Inflammatory macrophage treated with lipopolysaccharide for 1 hour (primary cell): ENCODE measurements at places on chromosomes 12 and 14.
A peak's percentile ranks its signal among the peaks of the same experiment; 100 is the strongest.

- no peak for DNase-seq
These were observed 37.0 kb upstream of the TMEM263 start for GRCh38 chr12:106918746-106919145.

- DNase-seq = no peak
These were observed 219.7 kb upstream of the PRICKLE1 start for GRCh38 chr12:42809226-42809625.

DNA sequence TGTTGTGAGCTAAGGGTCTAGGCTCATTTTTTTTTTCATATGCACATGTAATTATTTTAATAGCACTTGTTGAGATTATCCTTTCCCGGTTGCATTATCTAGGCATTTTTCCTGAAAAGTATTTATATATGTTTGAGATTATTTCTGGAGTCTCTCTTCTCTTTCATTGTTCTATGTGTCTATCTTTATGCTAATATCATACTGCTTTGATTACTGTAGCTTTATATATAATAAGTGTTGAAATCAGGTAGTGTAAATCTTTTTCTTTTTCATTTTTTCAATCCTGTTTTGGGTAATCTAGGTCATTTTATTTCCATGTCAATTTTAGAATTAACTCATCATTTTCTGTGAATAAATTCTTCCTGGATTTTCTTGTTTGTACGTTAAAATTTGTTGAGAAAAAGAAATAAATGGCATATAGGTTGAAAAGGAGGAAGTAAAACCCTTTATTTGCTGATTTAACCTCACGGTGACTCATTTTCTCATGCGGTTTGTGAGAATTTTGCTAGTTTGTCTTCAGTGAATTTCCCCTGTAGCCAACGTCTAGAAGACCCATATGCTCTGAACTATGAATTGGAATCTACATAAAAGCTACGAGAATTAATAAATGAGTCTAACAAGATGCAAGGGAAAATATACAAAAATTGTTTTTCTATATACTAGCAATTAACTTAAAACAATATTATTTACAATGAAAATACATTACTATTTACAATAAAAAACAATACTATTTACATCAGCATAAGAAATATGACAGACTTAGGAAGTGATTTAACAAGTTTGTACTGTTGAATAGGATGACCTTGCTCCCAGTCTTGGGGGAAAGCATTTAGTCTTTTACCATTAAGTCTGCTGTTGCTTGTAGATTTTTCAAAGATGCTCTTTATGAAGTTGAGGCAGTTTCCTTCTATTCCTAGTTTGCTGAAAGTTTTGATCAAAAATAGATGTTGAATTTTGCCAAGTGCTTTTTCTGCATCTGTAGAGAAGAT, 105.0 kb downstream of the SNAPC1 start:
- DNase-seq = peak; percentile 84

DNA sequence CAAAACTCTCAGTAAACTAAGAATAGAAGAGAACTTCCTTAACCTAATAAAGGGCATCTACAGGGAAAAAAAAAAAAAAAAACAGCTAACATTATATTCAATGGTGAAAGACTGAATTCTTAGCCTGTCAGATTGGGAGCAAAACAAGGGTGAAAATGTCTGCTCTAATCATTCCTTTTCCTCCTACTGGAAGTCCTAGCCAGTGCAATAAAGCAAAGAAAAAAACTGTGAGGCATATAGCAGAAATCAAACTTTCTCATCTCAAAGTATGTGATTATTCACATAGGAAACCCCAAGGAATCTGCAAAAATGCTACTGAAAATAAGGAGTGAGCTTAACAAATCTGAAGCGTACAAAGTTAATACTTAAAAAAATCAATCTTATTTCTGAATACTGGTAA, 170.7 kb downstream of the NUAK1 start:
- DNase-seq = no peak

DNA sequence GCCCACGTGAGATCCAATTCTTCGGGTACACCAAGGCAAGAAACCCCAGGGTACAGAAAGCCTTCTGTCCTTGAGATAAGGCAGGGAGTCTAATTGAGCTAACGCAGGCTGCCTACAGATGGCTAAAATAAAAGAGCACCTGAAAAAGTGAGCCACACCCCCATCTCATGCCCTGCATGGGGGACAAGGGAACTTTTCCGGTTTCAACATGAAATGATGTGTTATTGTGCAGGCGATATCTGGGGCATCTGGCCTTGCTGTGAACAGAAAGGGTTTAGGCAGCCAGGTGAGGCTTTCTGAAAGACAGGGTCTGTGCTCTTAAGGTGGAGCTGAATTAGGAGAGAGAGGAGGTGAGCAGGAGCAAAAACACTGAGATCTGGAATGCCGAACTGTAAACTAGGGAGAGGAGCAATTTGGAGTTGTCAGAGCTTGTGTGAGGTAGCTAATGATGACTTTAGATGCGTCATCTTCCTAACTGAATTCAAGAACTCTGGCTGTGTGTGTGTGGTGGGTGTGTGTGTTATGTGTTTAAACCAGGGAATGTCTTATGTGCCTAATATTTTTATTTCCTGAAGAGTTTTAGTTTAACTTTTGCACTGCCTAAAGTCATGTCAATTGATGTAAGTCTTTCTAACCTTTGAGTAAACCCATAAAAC, 20.1 kb upstream of the LDHB start:
- no peak for DNase-seq

DNA sequence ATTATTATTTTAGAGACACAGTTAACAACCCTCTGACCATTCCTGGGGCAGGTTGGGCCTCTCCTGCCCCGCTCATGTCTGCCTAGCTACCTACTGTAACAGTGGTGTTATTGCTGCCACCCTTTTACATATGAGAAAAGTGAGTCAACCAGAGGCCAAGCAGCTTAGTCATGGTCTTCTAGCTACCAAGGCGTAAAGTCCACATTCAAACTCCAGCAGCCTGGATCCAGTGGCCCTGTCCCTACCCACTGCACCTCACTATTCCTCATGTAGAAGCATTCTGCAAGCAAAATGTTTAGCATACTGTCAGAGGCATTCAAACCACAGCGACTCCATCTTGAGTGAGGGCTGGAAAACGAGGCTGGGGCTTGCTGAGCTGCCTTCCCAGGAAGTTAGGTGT, 95.8 kb downstream of the SLC15A4 start:
- no peak for DNase-seq

DNA sequence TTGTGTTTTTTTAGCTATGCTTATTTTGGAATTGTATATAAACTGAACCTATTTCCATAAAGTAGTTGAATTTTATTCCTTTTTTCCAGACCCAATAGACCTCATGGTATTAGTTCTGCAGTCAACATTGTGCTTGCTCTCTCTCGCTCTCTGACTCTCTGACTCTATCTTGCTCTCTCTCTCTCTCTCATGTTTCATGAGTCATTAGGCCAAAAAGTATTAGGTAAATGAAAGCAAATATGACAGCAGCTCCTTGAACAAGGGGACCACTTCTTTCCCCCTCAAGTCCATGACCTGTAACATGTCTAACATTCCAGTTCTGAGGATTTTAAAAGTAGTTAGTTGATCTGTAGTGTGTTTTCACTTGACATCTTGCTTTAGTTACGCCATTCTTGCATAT, 14.0 kb upstream of the C12orf71 start:
- no peak for DNase-seq

GRCh38 chr14:101622251-101623076, 61.2 kb downstream of the DIO3 start:
- no peak for DNase-seq

- no peak for DNase-seq
These were observed 210.9 kb downstream of the LRFN5 start for GRCh38 chr14:41817626-41818025.

DNA sequence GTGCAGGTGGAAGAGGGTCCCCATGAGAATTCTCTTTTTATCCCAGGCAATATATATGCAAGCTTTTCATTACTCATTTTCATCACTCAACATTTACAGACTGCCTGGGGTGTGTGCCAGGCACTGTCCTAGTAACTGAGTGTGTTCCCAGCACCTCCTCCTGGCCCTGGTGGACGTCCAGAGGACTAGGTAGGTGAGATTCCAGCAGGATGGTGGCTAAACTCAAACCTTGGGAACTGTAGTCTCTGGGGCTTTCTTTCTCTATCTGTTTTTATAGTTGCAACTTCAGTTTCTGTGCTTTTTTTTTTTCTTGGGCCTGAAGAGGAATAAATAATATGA, 63.8 kb downstream of the SUSD6 start:
- no peak for DNase-seq

DNA sequence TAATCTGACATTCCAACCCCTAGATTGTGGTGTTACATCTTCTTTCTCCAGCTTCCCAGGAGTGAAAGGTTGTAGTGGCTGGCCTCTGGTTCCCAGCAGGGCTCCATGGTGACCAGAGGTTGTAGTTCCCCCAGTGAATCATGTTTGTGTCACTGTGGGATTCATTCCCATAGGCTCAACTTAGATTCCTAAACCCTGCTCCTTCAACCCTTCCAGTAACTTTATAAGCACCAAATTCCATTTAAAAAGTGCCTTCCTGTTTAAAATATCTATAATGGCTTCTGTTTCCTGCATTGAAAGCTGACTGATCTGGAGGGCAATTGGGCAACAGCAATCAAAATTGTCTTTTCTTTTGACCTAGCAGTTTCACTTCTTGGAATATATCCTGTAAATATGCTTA, 40.5 kb upstream of the TBC1D15 start:
- DNase-seq = no peak

- peak; percentile 83 for DNase-seq
These were observed 69.4 kb downstream of the IRF2BPL start for GRCh38 chr14:76958980-76959710.

- no peak for DNase-seq
These were observed 55.1 kb upstream of the E2F7 start for GRCh38 chr12:77120156-77121085.

- peak; percentile 72 for DNase-seq
These were observed 4.8 kb upstream of the LMNTD1 start for GRCh38 chr12:25557830-25558436.

DNA sequence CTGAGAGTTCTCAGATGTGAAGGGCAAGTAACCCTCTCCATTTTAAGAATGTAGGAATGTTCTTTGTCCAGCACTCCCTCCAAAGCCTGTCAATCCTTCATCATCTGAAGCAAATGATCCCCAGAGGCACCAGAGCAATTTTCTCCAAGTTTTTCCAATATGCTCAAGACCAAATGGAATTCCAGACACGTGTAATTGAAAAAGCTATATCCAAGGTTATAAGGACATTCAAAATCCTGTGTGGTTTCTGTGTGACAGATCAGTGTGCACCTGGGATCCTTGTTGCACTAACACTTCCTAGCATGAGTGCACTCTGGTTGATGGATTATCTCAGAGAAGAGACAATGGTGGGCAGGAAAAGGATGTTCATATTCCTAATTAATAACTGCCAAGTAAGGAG, 65.6 kb upstream of the OVCH1 start:
- DNase-seq = no peak

DNA sequence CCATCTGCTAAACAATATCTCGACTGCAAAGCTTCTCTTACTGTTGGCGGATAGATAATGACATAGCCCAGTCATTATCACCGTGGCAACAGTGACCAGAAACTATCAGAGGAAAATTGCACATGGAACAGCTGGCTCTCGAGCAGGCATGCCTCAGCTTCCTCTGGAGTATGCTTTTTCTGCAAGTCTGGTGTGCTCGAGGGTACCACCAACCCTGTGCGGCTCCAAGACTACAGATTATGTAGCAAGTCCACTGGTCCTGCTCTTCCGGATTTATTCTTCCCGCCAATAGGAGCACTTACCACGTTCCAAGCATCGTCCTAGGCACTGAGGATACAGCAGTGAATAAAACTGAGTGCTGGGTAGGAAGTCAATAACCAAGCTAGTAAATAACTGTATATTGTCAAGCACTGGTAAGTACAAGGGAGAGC, 1.4 kb upstream of the GLRX5 start:
- DNase-seq = no peak

DNA sequence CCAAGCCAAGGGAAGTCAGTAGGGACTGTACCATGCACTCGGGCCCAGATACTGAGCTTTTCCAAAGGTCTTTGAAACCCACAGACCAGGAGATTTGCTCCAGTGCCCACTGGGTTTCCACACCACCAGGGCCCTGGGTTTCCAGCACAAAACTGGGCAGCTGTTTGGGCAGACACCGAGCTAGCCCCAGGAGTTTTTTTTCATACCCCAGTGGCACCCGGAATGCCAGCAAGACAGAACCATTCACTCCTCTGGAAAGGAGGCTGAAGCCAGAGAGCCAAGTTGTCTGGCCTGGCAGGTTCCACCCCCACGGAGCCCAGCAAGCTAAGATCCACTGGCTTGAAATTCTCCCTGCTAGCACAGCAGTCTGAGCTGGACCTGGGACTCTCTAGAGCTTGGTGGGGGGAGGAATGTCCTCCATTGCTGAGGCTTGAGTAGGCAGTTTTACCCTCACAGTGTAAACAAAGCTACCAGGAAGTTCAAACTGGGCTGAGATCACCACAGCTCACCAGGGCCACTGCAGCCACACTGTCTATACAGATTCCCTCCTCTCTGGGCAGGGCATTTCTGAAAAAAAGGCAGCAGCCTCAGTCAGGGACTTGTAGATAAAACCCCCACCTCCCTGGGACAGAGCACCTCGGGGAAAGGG, 793.7 kb downstream of the RPS29 start:
- no peak for DNase-seq

DNA sequence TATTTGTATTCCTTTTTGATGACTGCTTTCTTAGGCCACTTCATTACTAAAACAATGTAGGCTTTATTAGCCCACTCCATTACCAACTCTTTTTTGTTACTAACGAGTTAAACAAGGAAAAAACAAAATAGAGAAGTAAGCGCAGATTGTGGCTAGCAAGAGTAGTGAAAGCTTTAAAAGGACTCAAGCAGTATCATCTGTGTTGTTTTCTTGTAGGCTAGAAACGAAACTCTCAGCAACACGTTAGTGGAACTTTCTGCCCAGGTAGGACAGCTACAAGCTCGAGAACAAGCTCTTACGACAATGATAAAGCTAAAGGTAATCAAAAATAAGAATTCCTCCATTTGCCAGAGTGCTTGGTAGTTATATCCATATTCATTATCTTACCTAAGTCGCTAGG, 11.1 kb downstream of the CCDC62 start:
- DNase-seq = no peak

- no peak for DNase-seq
These were observed 454.7 kb downstream of the NPAS3 start for GRCh38 chr14:33393231-33393894.

DNA sequence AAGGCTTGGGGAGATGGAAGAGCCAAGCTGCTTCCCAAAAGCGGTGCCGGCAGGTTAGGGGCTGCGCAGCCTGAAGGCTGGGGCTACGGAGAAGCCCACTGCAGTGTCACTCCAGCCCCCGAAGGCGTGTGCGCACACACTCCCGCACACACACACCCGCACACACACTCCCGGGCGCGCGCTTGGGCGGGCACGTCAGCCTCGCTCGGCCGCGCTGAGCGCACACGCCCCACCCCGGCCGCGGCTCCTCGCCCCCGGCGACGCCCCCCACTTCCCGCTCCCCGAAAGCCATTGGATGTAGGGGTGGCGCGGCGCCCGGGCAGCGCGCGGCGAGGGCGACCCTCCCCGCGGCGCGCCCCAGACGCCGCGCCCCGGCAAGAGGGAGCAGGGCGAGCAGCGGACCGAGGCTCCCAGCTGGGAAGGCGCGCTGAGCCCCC, at the start of gene KCNK10:
Gene KCNK10, minus strand, starts transcription at position 184 of the 437 bp plus-strand sequence. CDS start 471 bp downstream, outside the sequence.
- DNase-seq = no peak
